ENCODE measurements at places on chromosomes 16 and 17. TPM values are rescaled to one million over a fixed set of nuclear protein-coding genes. Genes with fewer than 3 reads are reported as not detected.

Gene CNGB1
- total RNA-seq: not detected

Gene TPSB2
- 3.6 TPM for total RNA-seq

Gene DNASE1L2
- 0.47 TPM for total RNA-seq

Gene SCN4A
- 1.2 TPM for total RNA-seq

Gene WIPF2
- 12.5 TPM for total RNA-seq

Gene AGRP
- total RNA-seq: not detected

Gene DLX3
- not detected for total RNA-seq

Gene CLEC3A
- total RNA-seq: not detected

Gene VAT1
- total RNA-seq: 68.2 TPM

Gene GAST
- total RNA-seq: not detected

Gene CNTNAP1
- 4.2 TPM for total RNA-seq

Gene CBFA2T3
- 8.6 TPM for total RNA-seq

Gene ITGA3
- total RNA-seq: 17.0 TPM

Gene OR4D1
- not detected for total RNA-seq

Gene CACNA1G
- 0.58 TPM for total RNA-seq

Gene SLC6A4
- 0.33 TPM for total RNA-seq

Gene SLC35G6
- not detected for total RNA-seq

Gene PRAC2
- not detected for total RNA-seq

Gene NACA2
- total RNA-seq: not detected

Gene PNMT
- 7.6 TPM for total RNA-seq

Gene CAVIN1
- total RNA-seq: 205 TPM

Gene TBX6
- 1.0 TPM for total RNA-seq

Gene HS3ST6
- not detected for total RNA-seq

Gene ABCA6
- total RNA-seq: 18.5 TPM

Gene CCDC144A
- 2.8 TPM for total RNA-seq

Gene ATP2A3
- total RNA-seq: 8.6 TPM

Gene TEX19
- total RNA-seq: not detected

Gene MYH13
- not detected for total RNA-seq

Gene SEPTIN12
- not detected for total RNA-seq

Gene SLC5A11
- total RNA-seq: 0.14 TPM

Gene GCGR
- total RNA-seq: not detected

Gene CKLF
- 7.8 TPM for total RNA-seq

Gene C17orf50
- total RNA-seq: not detected

Gene NAGS
- 0.11 TPM for total RNA-seq

Gene MYH8
- total RNA-seq: not detected

Gene KRTAP3-2
- total RNA-seq: not detected

Gene TEPSIN
- total RNA-seq: 15.9 TPM

Gene TBC1D3E
- total RNA-seq: not detected

Gene ZNF286A
- 10.8 TPM for total RNA-seq

Gene NPB
- total RNA-seq: 0.19 TPM

Gene CTRB1
- not detected for total RNA-seq

Gene CD300E
- 0.30 TPM for total RNA-seq

Gene PITPNM3
- 0.36 TPM for total RNA-seq

Gene BORCS6
- total RNA-seq: 8.4 TPM

Gene CHD9NB
- total RNA-seq: 0.77 TPM

Gene THOC6
- total RNA-seq: 9.1 TPM

Gene CLEC18A
- 0.22 TPM for total RNA-seq

Gene CHRNE
- 1.5 TPM for total RNA-seq

Gene ST6GALNAC1
- 3.1 TPM for total RNA-seq

Gene RNF151
- not detected for total RNA-seq

Gene IL34
- total RNA-seq: 2.1 TPM

Gene BICDL2
- 0.05 TPM for total RNA-seq

Gene NLRC3
- total RNA-seq: 0.93 TPM

Gene FKBP10
- total RNA-seq: 10.4 TPM

Gene EPN3
- total RNA-seq: 19.9 TPM

Gene KRTAP4-3
- total RNA-seq: not detected

Gene ZG16B
- 0.27 TPM for total RNA-seq

Gene HBA1
- total RNA-seq: 78.7 TPM
